ENCODE measurements at places on chromosomes 16 and 17. TPM values are rescaled to one million over a fixed set of nuclear protein-coding genes. Genes with fewer than 3 reads are reported as not detected.

KRT25 gene
- total RNA-seq, result not detected

DNAI2 gene
- total RNA-seq, result 0.15 TPM

CCL7 gene
- total RNA-seq, result not detected

- DNase-seq, result no peak
Measured at GRCh38 chr16:50627419-50627818, 53.7 kb downstream of the SNX20 start.

DNA sequence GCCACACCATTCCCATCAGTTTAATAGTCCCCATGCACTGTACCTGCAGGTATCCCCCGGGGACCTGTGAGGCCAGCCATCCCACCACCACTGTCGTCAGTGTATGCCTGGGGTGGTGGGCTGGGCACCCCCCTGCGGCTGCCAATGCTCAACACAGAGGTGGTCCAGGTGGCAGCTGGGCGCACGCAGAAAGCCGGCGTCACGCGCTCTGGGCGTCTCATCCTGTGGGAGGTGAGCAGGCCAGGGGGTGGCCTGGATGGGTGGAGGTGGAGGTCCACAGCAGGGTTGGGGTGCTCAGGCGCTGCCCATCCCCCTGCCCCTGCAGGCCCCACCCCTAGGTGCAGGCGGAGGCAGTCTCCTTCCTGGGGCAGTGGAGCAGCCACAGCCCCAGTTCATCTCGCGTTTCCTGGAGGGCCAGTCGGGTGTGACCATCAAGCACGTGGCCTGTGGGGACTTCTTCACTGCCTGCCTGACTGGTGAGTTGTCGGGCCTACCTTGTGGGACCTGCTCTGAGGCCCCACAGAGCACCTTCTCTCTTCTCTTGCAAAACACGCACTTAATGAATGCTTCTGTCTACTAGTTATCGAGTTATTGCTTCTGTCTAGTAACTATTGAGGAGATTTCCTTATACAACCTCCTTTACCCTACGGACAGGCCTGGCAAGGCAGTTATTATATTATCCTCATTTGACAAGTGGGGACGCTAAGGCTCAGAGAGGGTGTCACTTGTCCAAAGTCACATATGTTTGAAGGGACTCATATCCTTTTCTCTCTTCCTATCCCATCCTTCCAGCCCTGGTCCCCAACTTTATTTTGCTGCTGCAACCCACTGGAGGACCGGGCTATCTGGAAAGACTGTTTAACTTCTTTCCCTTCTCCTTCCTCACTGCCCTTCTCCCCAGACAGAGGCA lies 5.8 kb upstream of the TRAF4 start:
- DNase-seq, result peak; percentile 89

- DNase-seq, result no peak
Measured at GRCh38 chr17:64016231-64016784, 4.1 kb downstream of the ICAM2 start.

DNA sequence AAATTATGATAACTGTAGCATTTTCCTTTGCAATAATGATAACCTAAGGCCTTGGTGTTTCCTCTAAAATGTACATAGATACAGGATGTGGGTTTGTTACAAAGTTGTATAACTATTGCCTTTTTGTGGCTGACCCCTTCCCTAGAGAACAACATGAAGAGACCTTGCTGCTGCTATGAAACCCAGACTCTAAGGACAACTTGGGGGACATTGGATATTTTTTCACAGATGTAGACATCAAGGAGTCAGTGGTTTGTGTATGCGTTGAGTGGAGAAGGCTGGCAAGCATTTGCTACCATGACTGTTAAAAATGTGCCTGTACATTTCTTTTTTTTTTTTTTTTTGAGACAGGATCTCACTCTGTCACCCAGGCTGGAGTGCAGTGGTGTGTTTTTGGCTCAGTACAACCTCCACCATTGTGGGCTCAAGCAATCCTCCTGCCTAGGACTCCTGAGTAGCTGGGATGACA lies 12.3 kb downstream of the HMOX2 start:
- DNase-seq, result no peak

Measured in GM12878 (cell line).